ENCODE measurements at places on chromosomes 16 and 17. TPM values are rescaled to one million over a fixed set of nuclear protein-coding genes. Genes with fewer than 3 reads are reported as not detected.

DNA sequence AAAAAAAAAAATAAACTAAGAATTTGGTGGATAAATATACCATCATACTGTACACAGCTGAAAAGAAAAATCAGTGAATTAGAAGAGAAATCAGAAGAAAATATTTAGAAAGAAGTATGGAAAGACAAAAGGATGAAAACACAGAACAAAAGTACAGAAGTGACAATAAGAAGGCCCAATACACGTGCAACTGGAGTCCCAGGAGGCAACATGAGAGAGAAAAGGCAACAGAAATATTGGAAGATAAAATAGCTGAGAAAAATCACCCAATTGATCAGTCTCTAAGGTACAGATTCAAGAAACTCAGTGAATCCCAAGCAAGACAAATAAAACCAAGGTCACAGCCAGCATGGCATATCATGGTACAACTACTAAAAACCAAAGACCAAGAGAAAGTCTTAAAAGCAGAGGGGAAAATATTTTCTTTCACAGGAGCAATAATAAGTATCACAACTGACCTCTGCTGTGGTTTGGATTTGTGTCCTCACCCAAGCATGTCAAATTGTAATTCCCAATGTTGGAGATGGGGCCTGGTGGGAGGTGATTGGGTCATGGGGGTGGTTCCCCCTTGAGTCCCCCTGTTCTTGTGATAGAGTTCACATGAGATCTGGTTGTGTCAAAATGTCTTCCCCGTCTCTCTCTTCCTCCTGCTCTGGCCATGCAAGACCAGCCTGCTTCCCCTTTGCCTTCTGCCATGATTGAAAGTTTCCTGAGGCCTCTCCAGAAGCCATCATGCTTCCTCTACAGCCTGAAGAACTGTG lies 20.2 kb upstream of the ENGASE start:
- no peak for DNase-seq

DNA sequence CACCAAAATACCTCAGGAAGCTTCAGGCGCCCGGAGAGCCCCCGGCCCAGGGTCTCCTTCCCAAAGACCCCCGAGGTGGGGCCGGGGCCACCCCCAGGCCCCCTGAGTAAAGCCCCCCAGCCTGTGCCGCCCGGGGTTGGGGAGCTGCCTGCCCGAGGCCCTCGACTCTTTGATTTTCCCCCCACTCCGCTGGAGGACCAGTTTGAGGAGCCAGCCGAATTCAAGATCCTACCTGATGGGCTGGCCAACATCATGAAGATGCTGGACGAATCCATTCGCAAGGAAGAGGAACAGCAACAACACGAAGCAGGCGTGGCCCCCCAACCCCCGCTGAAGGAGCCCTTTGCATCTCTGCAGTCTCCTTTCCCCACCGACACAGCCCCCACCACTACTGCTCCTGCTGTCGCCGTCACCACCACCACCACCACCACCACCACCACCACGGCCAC lies 6.7 kb upstream of the TMEM88 start:
- DNase-seq = no peak

DNA sequence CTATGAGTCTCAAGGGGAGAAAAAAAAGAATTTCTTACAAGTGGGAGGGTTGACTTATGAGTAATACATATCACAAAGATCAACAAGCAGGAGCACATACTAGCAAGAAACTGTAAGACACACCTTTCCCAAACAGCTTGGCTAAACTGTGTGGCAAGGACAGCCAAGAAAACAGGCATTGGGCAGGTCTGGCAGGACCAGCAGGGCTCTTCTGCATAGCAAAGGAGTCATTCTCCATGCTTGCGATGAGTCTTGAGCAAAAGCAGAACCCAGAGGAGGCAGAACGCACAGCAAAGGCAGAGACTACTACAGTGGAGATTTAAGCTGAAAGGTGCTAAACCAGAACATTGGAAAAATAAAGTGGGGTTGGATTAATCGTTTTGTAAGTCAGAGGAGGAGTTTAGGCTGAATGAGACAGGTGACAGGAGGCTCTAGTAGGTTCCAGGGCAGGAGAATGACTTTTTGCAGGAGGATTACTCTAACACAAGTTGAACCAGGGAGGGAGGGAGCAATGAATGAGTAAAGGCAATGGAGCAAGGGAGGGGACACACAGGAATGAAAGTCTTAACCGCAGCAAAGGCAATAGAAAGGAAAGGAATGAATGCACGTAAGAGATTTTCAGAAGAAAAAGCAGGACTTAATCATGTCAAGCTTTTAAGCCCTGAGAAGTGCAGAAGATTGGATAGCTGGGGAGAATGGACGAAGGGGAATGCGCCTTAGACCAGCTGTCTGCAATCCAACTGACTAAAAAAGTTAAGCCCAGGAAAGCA lies 2.7 kb downstream of the N4BP1 start:
- peak; percentile 77 for DNase-seq

DNA sequence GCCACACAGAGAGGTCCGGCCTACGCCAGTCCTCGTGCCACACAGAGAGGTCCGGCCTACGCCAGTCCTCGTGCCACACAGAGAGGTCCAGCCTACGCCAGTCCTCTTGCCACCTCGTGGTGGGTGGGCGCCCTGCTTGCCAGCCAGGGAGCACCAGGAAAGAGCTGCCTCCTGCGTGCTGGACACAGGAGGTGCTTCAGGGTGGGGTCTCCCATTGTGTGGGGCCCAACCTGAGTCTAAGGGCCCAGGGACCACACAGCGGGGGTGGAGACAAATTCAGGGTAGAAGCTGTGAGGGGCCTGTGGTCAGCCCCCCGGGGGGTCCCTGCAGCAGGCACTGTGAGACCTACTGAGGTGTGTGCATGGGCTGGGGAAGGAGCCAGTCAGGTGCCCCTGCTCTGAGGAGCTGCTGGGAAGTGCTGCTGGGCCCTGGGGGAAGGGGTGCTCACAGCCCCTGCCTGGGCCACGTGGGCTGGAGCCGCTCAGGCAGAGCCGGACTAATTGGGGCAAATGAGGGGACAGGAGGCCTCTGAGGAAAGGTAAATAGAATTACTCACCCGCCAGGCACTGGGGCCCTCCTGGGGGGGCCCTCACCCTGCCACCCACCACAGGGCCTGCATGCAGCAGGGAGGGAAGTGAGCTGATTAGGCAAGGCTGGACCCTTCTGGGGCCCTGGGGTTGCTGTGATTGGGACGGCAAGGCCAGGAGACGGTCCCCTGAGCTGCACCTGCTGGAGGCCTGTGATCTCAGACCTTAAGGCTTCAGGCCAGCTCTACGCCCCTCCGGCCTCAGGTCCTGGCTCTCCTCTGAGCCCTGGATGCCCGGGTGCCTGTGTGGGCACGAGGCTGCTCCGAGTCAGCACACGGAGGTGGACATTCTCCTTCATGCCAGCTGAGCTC lies 11.0 kb downstream of the GCGR start:
- DNase-seq = peak; percentile 45

DNA sequence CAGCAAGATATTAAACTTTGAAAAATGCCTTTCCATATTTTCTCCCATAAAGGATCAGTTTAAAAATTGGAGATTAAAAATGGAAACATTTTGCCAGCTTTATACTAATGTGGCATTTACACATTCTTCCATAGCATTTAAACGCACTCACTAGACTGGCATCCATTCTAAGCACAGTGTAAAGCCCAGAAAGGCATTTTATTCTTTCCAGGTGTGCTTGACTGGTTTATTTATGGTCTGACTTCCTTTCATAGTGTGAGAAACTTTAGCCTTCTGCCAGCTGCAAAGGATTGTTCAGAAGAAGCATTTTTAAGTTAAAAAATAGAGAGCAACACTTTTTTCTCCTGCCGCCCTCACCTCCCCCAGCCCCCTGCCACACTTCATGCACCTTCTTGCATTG lies 271.7 kb upstream of the PSMD7 start:
- DNase-seq = no peak

Gene PRAC1
- not detected for total RNA-seq

Gene DPEP1
- not detected for total RNA-seq

Gene CHP2
- not detected for total RNA-seq

DNA sequence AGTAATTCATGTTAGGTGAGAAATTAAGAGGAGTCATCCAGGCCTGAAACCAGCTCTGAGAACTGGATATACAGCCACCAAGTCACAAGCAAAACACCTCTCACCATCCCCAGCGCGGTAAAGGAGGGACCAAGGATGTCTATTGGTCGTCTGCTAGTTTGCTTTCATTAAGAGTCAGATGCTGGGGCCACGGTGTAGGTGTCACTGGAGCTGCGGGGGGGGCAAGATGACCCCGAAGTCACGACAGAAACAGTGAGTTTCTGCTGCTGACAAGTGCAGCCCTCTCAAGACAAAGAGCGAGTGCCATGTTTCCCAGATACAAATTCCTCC lies 790 bp downstream of the NCBP3 start:
- DNase-seq = peak; percentile 30

Gene MT4
- total RNA-seq = not detected

- DNase-seq = no peak
Observed at GRCh38 chr16:5845046-5845445, 747.5 kb upstream of the EEF2KMT start.

DNA sequence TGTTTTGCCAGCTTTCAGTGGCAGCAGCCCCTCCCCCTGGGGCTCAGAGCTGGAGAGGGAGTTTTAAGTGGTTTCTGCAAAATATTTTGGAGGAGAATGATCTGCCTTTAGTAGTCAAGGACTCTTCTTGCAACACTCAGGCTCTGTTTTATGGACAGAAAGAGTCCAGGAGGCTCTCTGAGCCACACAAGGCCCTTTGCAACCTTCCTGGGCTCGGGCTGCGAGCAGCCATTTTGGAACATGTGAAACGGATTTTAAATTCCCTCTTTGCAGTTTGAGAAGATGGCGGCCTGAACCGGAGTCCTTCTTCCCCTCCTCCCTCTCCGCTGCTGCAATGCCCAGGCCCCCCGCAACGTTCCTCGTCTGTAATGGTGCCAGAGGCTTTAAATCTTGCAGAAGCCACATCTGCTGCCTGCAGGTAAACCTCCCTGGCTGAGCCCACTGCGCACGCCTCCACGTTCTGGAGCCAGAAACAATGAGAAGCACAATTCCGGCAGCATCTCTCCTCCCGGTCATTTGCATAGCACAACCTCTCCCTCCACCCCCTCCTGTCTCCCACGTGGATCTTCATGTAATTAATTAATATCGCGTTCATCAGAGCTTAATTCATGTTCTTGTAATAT lies 386.1 kb downstream of the SEC14L1 start:
- DNase-seq = no peak

GRCh38 chr16:72905581-72905980 lies 142.3 kb downstream of the ZFHX3 start:
- no peak for DNase-seq

GRCh38 chr17:34347063-34347462 lies 9.2 kb upstream of the CCL13 start:
- DNase-seq = no peak

DNA sequence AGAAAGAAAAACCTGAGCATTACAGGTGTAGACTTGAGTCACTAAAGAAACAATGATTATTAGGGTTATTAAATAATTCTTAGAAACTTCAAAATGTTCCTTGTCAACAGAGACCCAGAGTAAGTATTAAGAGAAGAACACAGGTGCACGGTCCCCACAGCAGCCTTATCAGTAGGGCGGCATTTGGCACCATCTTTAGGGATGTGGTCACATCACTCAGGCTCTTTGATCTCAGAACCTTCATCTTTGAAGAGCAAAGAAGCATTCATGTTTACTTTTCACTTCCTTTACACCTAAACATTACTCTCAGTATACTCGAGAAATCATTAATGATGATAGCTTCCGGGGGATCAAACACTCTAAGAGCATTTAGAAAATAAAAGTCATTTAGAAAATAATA lies 928.7 kb downstream of the KCNJ2 start:
- DNase-seq = no peak

DNA sequence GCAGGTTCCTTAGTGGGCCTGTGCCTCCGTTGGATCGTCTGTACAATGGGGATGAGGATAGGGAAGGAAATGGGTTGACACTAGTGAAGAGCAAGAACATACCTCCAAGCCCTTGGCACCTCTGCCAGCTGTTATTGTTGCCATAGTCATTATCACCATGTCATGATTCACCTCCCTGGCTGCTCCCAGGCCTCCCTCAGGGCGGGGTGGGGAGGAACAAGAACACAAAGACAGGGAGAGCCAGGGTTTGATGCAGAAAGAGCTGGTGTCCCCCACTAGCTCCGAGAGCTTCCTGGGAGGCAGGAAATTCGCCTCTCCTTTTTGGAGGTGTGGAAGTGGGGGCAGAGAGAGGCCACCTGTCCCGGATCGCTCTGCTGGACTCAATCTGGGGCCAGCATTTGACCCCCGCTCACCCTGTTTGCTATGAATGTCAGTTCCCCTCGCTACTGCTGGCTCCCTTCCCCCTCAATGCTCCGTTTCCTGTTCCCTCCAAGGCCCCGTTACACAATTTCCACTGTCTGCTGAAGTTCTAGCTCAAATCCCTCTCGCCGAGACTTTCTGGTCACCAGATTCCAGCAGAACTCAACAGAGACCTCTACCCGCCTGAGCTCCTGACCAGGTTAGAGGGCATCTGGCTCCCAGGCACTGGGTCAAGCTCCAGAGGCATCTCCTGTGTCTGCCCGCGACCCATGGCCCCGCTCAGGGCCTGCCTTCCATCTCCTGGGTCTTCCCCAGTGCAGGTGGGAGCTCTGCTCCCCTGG lies 9.1 kb downstream of the TIMP2 start:
- peak; percentile 62 for DNase-seq

Gene CDH3
- 70.3 TPM for total RNA-seq

DNA sequence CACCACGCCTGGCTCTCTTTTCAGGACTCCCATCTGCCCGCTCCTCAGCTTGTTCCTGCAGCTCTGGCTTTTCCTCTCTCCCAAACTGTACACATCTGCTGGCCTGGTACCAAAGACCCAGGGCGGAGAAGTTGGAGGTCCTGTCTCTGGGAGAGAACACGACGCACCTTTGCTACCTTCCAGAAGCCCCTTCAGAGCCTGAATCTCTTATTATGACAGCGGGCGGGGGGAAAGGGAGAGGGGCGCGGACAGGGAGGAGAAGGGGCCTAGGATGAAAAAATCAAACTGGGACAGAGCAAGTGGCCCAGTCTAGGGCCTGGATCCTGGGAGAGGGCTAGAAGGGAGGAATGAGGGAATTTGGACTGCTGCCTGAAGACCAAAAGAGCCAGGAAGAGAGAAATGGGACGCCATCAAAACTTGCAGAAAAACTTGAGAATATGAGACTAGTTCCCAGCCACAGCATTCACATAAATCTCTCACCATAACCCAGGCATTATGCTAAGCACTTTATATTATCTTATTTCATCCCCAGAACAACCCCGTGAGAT lies 2.5 kb upstream of the PER1 start:
- no peak for DNase-seq

DNA sequence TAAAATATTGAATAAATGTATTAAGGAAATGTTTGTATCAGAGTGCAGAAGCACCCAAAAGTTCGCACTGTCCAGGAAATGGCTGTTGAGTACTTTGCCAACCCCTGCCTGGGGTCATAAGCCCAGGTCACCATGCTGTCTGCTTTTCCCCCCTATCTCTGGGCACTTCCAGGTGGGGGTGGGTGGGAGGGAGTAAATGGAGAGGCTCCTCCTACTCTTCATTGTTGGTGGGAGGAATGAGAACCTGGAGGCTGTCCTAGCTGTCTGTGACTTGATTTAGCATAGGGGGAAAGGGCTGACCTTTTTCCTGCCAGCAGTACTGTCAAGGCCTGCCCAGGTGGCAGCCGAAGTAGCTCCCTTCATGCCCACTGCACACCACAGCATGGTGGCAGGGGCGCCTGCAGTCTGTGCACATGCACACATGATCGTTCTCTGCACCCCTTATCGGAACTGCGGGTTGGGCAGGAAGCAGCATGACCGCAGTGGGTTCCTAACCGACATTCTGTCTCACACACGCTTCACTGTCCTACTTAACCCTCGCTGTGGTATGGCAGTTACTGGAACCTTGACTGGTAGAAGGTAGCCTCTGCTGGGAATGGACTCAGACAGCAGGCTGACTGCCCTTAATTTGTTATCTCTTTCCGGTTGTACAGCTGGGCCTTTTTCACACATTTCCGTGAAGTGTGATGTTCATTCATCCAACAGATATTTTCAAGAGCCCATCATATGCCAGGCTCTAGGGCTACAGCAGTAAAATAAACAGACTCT lies 41.5 kb downstream of the LDHD start:
- DNase-seq = no peak
